Nephron progenitor cell (in vitro differentiated cells): ENCODE measurements at places on chromosomes 3 and 15.

- DNase-seq, result no peak
Measured at GRCh38 chr3:43180694-43181093, 74.8 kb upstream of the POMGNT2 start.

GRCh38 chr3:129662191-129662608 lies 55.7 kb upstream of the PLXND1 start:
- DNase-seq, result no peak

DNA sequence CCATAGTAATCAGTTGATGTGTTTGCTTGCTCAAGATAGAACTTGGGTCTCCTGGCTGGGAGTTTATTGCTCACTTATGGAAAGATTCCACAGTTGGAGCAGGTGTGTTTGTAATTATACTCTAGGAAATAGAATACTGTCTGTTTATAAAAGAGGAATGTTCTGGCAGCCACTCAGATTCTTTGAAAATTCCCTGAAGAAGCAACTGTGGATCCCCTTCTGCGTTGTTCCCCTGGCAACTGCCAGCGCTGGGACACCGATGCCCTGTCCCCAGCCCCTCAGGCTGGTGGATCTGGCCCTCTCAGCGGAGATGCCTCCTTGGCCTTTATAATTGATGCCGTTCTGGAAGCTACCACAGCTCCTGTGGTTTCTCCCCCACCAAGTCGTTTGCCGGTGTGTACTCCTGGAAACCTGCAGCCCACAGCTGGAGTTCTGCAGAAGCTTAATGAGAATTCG lies 225.9 kb downstream of the ITPR1 start:
- no peak for DNase-seq

DNA sequence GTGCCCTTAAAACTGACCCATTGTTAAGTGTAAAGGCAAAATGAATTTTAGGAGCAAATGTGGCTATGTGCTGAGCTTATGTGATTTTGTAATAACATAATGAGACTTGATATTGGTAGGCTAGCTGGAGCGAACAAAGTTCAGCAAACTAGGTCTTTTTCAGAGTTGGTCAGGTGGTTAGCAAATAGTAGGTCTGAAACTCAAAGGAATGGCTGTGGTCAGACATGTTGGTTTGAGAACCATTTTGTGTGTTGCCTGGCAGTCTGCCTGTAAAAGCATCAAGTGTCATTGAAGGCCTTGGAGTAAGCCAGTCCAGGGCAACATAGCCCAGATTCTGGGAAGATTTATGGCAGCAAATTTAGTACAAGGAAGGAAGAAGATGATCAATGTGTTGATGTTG lies 16.4 kb downstream of the FBXO22 start:
- no peak for DNase-seq

GRCh38 chr3:20147361-20147760 lies 38.6 kb downstream of the SGO1 start:
- no peak for DNase-seq

DNA sequence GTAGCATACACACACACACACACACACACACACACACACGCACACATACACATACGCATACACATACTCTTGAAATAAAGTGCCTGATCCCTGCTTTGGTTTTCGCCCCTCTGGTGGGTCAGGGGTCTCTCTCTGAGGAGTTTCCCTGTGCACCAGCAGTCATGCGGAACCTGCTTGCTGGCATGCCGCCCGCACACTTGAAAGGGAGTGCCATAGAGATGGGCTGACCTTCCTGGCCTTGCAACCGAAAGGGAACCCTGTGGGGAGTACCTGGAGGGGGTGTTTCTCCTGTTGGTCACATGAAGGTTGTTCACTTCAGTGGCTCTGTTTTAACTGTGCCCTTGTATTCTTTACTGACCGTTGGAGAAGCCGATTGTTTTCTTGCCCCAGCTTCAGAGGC lies 752.3 kb downstream of the NR2F2 start:
- peak; percentile 62 for DNase-seq

GRCh38 chr3:190597291-190597690 lies 83.4 kb downstream of the IL1RAP start:
- no peak for DNase-seq

- DNase-seq, result no peak
Measured at GRCh38 chr3:46110701-46111493, 83.6 kb upstream of the XCR1 start.

GRCh38 chr3:100090669-100091005 lies 23.7 kb downstream of the FILIP1L start:
- no peak for DNase-seq

DNA sequence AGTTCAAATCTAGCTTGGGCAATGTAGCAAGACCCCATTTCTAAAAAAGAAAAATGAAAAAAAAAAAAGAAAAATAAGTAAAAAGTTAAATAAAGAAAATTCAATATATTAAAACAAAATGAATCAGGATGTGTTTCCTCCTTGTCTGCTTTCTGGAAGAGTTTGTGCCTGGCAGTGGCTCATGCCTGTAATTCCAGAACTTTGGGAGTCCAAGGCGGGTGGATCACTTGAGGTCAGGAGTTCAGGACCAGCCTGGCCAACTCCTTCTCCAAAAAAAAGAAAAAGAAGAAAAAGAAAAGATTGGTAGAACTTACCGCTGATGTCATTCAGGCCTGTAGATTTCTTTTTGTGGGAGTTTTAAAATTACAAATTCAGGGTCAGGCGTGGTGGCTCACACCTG lies 36.8 kb downstream of the DAG1 start:
- no peak for DNase-seq

DNA sequence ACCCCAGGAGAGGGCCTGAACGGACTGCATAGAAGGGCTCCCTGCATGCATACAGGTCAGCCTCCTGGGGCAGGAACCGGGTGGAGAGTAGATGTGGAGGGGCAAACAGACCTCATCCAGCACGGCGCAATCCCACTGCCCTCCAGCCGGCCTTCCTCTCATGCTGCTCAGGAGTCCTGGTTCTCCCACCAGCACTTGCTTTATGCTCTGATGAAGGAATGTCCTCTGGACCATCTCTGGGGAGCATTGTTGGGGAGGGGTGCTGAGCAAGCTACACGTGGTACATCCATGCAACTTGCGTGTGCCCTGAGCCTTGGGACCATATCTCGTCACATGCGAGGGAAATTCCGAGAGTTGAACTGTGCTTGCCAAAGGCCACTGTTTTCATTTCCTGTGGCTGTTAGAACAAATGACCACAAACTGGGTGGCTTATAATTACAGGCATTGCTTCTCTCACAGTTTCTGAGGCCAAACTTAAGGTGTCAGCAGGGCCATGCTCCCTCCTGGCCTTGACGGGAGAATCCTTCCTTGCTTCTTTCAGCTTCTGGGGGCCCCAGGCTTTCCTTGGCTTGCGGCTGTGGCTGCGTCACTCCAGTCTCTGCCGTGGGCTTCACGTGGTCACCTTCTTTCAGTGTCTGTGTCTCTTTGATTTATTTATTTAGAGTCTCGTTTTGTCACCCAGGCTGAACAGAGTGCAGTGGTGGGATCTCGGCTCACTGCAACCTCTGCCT lies 12.2 kb downstream of the SELENOS start:
- no peak for DNase-seq
